ENCODE measurements at places on chromosomes 4 and X.

DNA sequence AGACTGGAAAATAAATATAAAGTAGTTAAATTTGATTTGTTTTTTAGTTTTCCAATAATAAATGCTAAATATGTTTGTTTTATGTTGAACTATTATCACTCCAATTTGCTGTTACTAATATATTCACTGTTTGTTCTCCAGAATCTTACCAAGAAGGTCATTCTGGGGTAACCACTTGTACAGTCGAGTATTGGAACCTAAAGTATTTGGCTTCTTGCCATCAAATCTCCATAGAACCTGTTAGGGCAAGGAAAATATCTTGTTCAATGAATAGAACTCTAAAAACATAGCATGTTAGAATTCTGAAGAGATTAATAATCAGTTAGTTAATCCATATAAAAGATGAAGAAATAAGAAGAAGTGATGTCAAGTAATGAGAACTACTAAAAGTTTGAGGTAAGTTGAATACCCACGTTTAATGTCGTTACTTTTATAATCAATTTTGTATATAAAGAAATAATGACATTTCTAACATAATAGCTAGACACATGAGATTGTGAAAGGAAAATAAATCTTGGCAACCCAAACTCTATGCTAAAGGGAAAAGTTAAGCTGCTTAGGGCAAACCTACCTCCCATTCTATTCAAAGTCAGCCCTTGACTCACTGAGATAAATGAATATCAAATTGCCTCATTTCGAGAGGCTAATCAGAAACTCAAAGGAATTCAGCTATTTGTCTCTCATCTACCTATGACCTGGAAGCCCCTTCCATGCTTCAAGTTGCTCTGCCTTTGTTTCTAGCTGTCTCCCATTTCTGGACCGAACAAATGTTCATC, 15.3 kb downstream of the UGT2B15 start:
- no peak for DNase-seq

DNA sequence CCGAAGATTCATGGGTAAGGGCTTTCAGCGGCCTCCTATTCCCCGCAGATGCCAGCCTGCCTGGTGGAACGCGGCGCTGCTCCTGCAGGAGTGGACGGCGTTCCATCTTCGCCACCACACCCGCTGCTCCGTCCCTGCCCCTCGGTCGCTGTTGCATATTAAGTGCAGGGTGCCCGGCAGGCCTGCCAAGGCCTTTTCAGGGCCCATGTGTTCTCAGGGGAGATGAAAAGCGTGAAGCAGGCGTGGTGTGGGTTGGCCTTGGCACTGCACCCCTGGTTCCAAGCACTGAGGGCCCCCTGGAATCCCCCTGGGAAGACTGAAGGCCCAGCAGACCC, 52.0 kb downstream of the SORCS2 start:
- DNase-seq, result no peak

DNA sequence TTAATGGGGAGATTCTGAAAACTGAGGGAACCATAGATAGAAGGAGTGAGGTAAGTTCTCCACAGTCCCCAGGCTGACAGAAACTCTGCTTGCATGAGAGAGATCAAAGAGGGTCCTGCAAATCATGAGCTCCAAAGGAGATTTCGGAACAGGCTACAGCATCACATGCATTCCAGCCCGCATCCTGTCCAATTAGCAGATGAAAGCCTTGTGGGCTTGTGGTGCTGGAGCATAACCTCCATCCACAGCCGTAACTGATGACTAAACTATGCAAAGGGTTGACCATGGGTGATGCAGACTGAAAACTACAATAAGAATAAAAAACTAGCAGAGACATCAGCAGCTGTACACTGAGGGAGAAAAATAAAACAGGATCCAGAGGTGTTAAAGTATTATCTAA, 654.5 kb downstream of the TLL1 start:
- DNase-seq, result no peak

- no peak for DNase-seq
Observed at GRCh38 chr4:144288011-144288903, 147.7 kb upstream of the GYPA start.

Measured in left ventricle myocardium superior (tissue), 1 donor.